ENCODE measurements at places on chromosomes 4 and X. TPM values are rescaled to one million over a fixed set of nuclear protein-coding genes. Genes with fewer than 3 reads are reported as not detected.

GRCh38 chr4:161356351-161356750 lies 807.4 kb downstream of the FSTL5 start:
- DNase-seq = no peak

The SPANXB1 gene
- not detected for total RNA-seq

DNA sequence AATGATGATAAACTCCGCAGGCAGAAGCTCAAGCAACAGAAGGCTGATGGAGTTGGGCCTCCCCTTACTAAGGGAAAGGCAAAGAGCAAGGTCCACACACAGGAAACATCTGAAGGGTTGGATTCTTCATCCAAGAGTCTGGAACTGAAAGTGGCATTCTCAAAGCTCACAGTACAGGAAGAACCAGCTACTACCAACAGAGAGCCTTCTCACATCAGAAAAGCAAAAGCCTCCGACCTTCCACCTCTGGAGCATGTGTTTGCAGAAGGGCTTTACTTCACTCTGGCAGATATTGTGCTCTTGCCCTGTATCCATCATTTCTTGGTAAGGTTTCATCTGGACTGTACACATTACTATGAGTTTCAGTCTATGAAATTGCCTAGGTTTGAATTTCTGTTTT lies 10.6 kb downstream of the GSTCD start:
- no peak for DNase-seq

GRCh38 chrX:5084279-5084678 lies 1144.4 kb downstream of the NLGN4X start:
- DNase-seq = no peak

DNA sequence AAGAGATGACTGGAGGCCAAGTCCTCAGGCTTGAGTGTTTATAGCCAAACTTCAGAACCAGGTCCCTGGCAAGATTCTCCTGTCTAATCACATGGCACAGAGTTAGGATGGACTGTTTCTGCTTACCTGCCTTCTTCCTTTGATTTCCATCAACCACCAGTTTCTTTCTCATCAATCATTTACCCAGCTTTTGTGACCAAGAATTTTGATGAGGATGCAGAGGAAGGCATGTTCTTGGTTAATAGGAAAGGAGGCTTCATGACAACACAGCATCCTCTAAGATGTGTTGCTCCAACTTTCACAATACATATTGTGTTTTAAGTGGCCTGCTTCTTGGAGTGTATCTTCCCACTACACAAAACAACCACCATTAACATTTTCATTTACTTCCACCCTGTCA lies 65.3 kb downstream of the NFKB1 start:
- no peak for DNase-seq

DNA sequence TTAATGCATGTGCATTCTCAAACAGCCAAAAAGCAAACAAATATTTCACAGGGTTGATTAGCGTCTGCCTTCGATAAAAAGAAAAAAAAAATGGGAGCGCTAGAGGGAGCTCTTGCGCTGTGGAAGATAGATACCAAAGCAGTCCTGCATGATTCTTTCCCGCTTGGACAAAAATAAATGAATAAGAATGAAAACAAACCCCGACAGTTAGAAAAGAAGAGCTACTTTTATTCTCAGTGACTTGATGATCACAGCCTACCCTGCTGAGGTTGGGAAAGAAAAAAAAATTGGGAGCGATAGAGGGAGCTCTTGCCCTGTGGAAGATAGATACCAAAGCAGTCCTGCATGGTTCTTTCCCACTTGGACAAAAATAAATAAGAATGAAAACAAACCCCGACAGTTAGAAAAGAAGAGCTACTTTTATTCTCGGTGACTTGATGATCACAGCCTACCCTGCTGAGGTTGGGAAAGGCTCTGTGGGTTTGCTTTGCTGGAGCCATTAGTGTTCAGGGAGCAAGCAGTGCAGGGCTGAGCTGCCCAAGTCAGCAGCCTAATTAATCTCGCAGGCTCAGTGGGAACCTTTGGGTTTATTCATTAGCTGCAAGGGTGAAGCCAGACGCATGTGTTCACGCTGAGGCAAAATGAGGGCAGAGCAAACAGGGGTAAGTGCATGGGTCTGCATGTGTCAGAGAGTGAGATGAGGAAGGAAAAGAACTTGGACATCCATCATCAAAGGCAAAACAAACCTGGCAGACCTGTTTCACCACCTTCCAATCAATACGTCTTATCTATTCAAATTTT lies 249.3 kb upstream of the PRKX start:
- DNase-seq = no peak

GRCh38 chrX:24566240-24566639 lies 80.9 kb downstream of the PCYT1B start:
- no peak for DNase-seq

GRCh38 chr4:169675825-169676224 lies 55.4 kb downstream of the CLCN3 start:
- no peak for DNase-seq

DNA sequence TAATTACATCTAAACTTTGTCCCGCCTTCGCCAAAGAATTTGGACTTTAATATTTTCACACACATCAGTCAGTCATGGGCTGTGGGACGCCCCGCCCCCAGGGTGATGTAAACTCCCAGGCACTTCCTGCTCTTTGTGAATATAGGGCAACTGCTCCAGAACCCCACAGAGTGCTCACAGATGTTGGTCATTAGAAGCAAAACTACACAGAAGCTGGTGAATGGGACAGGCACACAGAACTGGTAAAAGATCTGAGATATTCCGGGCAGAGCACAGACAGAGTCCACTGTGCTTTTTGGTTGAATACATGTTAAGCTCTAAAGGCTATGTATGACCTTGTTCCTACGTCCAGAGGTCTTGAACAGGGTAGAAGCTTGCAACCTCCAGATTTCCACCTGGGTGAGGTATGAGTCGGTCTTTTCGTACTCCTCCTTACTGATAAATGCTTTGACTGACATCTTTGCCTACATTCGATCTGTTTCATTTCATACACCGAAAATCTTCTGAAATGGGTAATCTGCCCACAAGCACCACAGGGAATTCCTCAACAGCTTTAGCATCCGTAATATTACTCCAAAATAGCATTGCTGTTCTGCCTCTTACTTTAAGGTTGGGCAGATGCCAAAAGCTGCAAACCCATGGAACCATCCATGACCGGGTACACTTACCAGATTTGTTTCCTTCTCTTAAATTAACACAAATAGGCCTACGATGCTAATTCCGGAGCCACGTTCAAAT lies 144.6 kb downstream of the AMELX start:
- DNase-seq = no peak

The ADH1B gene
- 415 TPM for total RNA-seq

DNA sequence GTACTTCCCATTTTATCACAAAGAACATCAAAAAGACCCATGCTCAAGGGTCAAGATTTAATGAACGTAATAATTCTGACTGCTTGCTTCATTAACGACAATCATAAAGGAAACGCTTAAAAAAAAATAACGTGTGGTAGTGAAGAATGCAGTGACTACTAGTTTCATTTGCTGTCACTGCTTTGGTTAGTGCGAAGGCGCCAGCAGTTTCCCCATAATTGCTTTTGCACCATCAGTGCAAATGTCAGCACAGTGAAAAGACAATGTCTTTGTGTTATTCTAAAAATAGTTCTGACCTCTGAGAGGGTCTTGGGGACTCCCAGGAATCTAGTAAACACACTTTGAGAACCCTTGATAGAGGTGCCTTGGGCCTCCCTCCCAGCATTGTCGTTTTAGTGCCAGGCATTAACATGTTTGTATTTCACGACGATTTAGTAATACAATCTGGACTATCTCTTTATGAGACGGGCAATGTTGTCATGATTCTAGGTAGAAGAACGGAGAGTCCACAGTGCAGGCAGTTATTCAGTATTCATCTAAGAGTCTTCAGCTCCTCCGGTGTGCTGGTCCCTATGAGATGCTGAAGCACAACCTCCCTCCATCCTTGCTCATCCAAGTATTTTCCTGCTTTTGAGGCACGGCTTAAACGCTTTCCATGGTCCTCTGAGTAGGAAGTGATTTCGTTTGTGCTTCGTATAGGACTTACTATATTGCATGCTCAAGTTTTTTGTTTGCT lies 71.0 kb downstream of the AFF1 start:
- no peak for DNase-seq

The ODAPH gene
- total RNA-seq = not detected

- DNase-seq = no peak
These were observed 12.6 kb downstream of the CA5B start for GRCh38 chrX:15750611-15751154.

The ADH7 gene
- not detected for total RNA-seq

Data from ovary (tissue), 10 donors.